ENCODE measurements at places on chromosomes 5 and 9. TPM values are rescaled to one million over a fixed set of nuclear protein-coding genes. Genes with fewer than 3 reads are reported as not detected.

- DNase-seq, result peak; percentile 53
These were observed 15.4 kb downstream of the LMAN2 start for GRCh38 chr5:177336112-177336511.

GRCh38 chr5:15300141-15300540, 199.8 kb upstream of the FBXL7 start:
- no peak for DNase-seq

DNA sequence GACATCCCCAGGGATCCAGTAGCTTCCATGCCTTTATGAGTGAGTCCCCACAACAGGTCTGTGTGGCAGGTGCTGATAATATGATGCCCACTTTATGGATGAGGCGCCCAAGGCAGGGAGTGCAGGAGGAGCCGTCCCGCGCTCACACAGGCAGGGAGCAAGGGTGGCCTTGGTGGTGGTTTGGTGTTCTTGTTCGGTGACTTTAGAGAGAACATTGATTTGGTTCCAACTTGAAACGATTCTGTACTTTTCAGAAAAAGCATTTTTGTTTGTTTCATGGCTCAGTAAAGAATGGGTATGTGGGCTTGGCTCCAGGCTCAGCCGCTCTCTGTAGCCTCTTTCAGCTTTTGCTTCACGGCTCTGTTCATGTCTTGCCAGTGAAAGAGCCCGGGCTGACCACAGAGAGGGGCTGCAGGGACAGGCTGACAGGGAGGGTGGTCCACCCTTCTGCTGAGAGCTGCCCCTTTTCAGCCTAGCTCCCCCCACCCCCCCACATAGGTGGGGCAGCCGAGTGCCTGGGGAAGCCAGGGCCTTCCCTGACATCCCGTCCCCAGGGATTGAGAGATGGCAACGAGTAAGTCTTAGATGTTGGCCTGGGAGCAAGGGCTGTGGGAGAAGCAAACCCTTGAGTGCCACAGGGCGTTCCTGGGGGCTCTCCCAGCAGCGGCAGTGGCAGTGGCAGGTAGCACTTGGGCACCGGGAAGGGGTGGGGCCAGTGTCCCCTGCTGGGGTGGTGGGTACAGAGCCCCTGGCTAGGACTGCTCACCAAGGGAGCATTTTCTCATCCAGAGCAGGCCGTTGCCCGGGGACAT, 28.0 kb downstream of the NCS1 start:
- no peak for DNase-seq

GRCh38 chr9:30846651-30847050, 1537.8 kb upstream of the ACO1 start:
- DNase-seq, result no peak

DNA sequence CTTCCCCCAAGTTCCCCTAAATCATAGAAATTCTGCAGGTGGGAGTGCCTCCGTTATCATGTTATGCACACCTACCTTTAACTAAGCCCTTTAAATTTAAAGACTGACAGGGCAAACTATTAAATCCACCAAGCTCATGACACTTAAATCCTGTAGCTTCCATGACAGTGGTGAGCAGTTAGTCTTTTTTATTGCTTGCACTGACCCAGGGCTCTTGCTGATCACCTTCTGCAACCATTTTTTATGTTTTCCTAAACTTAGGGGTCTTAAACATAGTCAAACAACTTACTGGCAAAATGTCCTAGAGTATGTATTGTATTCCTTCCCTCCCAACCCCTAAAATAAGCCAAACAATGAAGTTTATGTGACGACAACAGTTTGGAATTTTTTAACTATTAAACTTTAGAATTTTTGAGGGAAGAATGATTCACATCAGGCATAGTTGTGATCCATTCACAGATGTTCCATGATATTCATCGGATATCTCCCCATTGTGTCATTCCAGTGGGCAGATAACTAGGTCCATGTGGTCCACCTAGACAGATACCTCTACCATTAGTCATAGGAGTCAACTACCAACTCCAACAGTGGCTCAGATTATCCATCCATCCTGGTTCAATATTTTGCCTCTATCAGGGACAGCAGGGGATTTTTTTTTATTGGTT, 283.1 kb downstream of the ADAMTS6 start:
- peak; percentile 92 for DNase-seq

GRCh38 chr9:97425973-97426336, 14.1 kb downstream of the TDRD7 start:
- peak; percentile 28 for DNase-seq

DNA sequence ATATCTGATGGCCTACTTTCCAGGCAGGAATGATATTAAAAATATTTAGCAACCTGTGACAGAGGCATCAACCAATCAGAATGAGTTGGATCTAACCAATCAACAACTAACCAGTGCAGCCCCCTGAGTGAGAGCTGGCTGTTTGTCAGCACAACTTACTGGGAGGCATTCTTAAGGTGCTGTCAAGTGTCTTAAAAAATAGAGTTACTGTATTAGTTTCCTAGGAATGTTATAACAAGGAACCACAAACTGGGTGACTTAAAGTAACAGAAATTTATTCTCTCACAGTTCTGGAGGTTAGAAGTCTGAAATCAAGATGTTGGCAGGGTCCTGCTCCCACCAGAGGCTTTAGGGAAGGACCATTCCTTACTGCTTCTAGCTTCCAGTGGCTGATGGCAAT, 85.2 kb downstream of the ATG10 start:
- DNase-seq, result no peak

GRCh38 chr5:14301186-14301585, 158.0 kb downstream of the TRIO start:
- DNase-seq, result no peak

DNA sequence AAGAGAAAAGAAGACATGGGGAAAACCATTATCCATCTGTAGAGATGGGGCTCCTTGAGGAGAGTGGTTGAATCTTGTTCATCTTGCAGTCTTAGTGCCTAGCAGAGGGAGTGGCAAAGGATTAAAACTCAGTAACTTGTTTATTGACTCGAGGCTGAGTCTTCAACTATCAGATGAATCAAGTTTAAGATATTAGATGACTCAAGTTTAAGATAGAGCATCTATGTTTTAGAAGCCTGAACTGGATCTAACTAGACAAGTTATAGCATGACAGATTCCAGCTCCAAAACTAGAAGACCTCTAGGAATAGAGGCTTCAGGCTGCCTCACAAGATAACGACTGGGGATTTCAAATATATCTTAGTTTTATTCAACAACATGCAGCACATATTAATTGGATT, 2277.2 kb upstream of the WWC1 start:
- no peak for DNase-seq

- no peak for DNase-seq
These were observed 499 bp downstream of the ALG2 start for GRCh38 chr9:99221266-99221620.

DNA sequence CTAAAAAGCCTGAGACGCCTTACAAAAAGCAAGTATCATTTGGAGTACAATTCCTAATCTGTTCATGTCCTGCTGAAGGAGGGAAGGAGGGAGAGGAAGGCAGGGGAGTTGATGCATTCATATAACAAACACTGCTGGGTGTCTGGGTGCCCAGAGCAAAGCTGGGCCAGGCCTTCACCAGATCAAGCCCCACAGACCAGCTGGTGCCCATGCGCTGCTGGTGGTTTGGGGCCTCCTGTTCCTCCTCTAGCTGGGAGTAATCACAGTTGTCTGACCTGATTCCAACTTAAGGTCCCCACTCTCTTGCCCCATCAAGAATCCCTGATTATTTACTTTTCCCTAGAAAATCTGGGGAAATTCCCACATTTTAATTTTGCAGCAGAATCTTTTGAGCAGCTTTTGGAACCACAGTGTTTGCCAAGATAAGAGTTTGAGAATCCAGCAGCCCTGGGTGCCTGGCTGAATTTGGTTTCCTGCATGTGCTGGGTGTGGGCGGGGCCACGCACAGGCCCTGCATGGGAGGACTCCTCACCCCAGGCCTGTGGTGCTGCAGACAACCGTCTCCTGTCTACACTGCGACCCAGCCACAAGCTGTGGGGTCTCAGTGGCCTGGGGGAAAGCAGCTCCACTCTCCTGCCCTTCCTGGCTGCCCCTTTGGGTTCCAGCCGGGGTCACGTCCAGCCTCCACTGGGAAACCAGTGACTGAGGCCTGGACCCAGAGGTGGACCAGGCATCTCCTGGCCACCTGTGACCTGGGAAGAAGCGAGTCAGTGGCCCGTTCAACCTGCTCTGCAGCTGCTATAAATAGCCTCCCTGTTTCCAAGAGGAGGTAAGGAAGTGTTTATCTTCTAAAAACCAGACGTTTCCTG, 47.5 kb downstream of the NEURL1B start:
- peak; percentile 63 for DNase-seq

GRCh38 chr5:142364251-142365145, 39.7 kb upstream of the SPRY4 start:
- no peak for DNase-seq

GRCh38 chr9:108588246-108588645, 267.5 kb downstream of the ACTL7B start:
- DNase-seq, result no peak

GRCh38 chr5:172697123-172698121, 56.4 kb downstream of the NEURL1B start:
- DNase-seq, result peak; percentile 89

GRCh38 chr5:9667906-9668305, 37.8 kb upstream of the TAS2R1 start:
- no peak for DNase-seq

- peak; percentile 47 for DNase-seq
These were observed 63.8 kb upstream of the PPARGC1B start for GRCh38 chr5:149666212-149666852.

DNA sequence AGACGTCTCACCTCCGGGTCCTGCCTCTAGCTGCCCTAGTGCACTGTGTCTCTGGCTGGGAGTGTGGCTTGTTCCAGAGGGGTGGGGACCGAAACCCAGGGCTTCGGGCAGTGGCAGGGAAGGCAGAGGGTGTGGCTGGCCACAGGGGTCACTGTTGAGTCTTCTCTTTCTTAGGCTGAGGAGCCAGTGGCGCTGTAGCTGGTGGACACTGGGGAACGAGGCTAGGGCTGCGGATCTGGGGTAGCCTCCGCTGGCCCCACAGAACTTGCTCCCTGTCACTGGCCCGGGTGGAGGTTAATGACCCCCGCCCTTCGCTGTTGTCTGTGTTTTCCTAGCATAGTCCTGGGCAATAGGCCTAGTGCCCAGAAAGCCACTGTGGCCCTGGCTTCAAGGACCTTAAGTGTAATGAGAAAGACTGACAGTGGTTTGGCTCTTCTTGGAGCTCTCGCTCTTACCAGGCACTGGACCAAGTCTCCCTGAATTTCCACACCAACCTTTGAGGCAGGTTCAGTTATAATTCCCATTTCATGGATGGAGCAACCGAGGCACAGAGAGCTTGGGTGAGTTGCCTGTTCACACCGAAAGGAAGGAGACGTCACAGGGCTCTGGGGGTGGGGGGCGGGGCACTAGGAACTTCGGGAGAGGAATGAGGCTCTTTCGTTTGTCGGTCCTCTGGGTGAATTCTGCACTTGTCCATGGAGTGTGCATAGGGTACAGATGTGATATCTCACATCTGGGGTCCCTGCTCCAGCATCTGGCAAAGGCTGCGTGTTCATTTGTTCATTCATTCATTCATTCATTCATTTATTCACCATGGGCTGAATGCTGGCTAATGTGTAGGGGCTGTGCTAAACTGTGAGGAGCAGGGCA, 4.8 kb upstream of the IER5L start:
- DNase-seq, result peak; percentile 6

DNA sequence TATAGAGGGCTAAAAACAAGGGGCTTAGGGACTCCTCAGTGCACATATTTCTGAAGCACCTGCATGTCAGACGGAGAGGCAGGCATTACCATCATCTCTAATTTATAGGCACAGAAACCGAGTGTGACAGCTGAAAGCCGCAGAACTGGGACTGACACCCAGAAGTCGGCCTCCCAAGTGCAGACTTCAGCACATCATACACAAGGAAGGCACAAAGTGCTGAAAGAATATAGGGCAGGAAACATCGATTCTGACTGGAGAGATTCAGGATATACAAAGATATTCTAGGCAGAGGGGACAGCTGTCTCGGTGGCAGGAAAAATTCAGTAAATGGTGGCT, 11.2 kb downstream of the MRPS27 start:
- DNase-seq, result no peak

GRCh38 chr9:5265939-5266338, 34.7 kb downstream of the INSL4 start:
- DNase-seq, result no peak

GRCh38 chr5:132438917-132439316, 51.7 kb downstream of the IRF1 start:
- DNase-seq, result no peak

DNA sequence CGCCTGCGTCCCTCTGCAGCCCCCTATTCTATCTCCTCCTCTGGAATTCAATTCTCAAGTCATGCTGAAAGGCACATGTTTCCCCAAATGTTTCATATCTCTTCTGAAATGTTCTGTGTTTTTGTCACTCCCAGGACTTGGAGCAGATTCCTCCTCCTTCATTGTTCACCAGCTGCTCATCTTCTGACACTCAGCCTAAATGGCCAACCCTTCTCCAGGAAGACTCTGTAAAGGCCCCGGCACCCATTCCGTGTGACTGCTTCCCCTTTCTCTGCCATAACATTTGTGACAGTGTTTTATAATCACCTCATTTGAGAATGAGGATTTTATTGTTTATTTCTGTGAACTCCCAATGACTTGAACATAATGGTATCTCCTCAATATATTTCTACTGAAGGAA, 170.8 kb upstream of the ADAMTS16 start:
- no peak for DNase-seq

GRCh38 chr9:127107171-127107928, 15.1 kb downstream of the ANGPTL2 start:
- DNase-seq, result no peak

- DNase-seq, result peak; percentile 81
These were observed 90.3 kb upstream of the CER1 start for GRCh38 chr9:14812806-14813205.

GRCh38 chr5:10726179-10726912, 34.7 kb downstream of the DAP start:
- peak; percentile 49 for DNase-seq

- DNase-seq, result no peak
These were observed 46.0 kb downstream of the AHRR start for GRCh38 chr5:367358-368130.

The HEMGN gene
- not detected for total RNA-seq

The SPINK1 gene
- not detected for total RNA-seq

The UGT3A1 gene
- not detected for total RNA-seq

The OR13C9 gene
- total RNA-seq, result not detected

The AFAP1L1 gene
- 19.6 TPM for total RNA-seq

The ORM2 gene
- not detected for total RNA-seq

The SLC12A7 gene
- 58.3 TPM for total RNA-seq

The GFPT2 gene
- 2.2 TPM for total RNA-seq

The FOXD4L5 gene
- total RNA-seq, result 0.04 TPM

The C9orf43 gene
- total RNA-seq, result 0.29 TPM

The GZMA gene
- total RNA-seq, result not detected

The CEP72 gene
- total RNA-seq, result 23.6 TPM

The MLANA gene
- not detected for total RNA-seq

The RNF14 gene
- total RNA-seq, result 32.1 TPM

The C5orf52 gene
- total RNA-seq, result not detected

The ADGRV1 gene
- total RNA-seq, result 22.7 TPM

The SLC6A3 gene
- not detected for total RNA-seq

The AGPAT2 gene
- 106 TPM for total RNA-seq

The GABRA6 gene
- not detected for total RNA-seq

Measured in PC-3 (cell line).